ENCODE measurements at places on chromosomes 4 and X. TPM values are rescaled to one million over a fixed set of nuclear protein-coding genes. Genes with fewer than 3 reads are reported as not detected.
A peak's percentile ranks its signal among the peaks of the same experiment; 100 is the strongest.

- H3K27ac ChIP-seq, result no peak within 1 kb of the TSS
- H3K27me3 ChIP-seq, result no peaks in the 10 kb centered on the region
- H3K36me3 ChIP-seq, result no peaks in the 10 kb centered on the region
- no peak within 1 kb of the TSS for H3K4me3 ChIP-seq
- no peaks in the 10 kb centered on the region for H3K4me1 ChIP-seq
Measured at GRCh38 chr4:110622841-110623717, at the start of gene PITX2. PITX2 (minus strand) TSS chr4:110623077; CDS start chr4:110622460, 617 bp downstream.

GRCh38 chrX:24235084-24235710, 78.7 kb downstream of the SUPT20HL2 start:
- H3K27me3 ChIP-seq, result no peaks in the 10 kb centered on the region
- H3K4me1 ChIP-seq, result no peaks in the 10 kb centered on the region
- no peaks in the 10 kb centered on the region for H3K36me3 ChIP-seq

DNA sequence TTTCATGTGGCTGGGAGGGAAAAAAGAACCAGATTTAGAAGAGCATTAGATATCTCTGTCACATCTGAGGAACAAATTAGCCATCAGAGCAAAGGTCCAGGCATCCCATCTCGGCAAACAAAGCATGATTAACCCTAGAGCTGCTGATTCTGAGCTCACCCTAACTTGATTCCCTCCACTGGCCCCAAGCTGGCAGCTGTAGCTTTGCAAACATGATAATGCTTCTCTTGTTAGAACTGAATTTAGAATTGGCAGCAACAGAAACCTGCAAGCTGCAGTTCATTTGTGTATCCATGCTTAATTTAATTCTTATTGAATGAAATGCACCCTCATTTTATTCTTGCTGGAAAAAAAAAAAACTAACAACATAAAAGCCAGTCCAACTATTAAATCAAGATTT, 289.2 kb downstream of the IL1RAPL1 start:
- no peaks in the 10 kb centered on the region for H3K36me3 ChIP-seq
- H3K27ac ChIP-seq, result no peak overlapping the region
- no peak for DNase-seq
- H3K4me3 ChIP-seq, result no peak overlapping the region
- H3K27me3 ChIP-seq, result no peaks in the 10 kb centered on the region

The HPGD gene
- 4.5 TPM for total RNA-seq

DNA sequence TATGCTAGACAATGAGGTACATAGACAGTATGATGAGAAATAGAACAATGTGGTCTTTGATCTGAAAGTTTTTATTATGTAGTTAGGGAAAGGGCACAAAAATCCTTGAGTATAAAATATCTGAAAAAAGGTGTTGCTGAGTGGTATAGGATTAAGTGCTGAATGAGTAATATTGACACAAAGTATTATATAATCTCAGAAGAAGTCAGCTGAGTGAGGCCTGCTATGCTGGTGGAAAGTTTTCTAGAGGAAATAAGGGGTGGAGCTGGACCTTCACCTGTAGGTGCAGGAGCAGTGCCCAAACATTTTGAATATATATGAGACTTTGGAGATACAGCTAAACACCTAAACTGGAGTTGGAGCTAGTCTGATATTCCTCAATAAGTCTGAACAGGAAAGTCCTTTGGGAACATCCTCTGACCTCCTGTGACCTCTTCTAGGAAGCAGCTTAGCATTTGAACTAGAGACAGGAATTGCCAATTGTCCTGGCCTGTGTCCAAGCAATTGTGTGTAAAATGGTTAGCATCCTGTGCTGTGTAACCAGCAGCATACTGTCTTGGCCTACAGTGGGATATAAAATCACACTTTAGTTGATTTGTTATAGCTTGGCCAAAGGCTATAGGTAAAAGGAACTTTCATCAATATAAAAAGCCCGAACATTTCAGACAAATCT, 285.3 kb downstream of the ANKRD50 start:
- no peak overlapping the region for H3K4me3 ChIP-seq
- H3K4me1 ChIP-seq, result peaks cover 47% of the 10 kb centered on the region
- DNase-seq, result peak; percentile 8
- no peaks in the 10 kb centered on the region for H3K27me3 ChIP-seq

The SORCS2 gene
- total RNA-seq, result not detected

GRCh38 chr4:152659806-152660205, 20.0 kb downstream of the TMEM154 start:
- no peak for DNase-seq
- H3K27me3 ChIP-seq, result no peaks in the 10 kb centered on the region
- peaks cover 8% of the 10 kb centered on the region for H3K4me1 ChIP-seq
- H3K27ac ChIP-seq, result no peak overlapping the region
- H3K36me3 ChIP-seq, result peaks cover 8% of the 10 kb centered on the region

DNA sequence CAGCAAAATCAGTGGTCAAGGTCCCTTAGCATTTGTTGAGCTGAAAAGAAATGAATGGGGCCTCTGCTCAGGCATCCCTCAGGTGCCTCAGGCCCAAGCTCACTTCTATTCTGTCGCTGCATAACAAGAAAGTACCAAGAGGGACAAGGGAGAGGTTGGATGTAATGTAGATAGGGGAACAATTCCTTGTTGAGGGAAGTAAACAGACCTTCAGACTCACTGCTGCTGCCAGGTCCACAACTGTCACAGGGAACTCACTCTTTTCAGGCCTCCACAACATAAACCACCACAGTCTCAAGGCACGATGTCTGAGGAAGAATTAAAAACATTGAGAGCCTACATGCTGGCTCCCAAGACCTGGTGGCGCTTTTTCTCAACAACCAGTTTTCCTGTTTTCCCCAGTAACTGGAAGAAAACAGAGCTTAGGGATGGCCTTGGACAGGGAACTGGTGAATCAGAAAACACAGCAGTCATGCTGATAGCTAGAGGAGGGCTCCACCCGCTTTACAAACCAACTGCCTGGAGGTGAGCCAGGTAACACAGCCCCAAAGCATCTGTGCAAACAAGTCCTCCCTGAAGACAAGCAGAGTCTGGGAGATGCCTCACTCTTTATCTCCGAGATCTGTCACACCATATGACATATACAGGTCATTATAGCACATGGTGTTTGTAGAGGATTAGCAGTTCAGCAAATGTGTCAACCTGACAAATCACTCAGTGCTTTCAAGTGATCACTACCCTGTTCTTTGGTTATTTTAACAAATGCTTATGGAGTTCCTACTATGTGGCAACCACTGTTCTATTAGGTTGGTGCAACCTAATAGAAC, 14.3 kb upstream of the AWAT1 start:
- no peak overlapping the region for H3K4me3 ChIP-seq
- no peaks in the 10 kb centered on the region for H3K36me3 ChIP-seq
- H3K27me3 ChIP-seq, result no peaks in the 10 kb centered on the region
- no peak overlapping the region for H3K27ac ChIP-seq
- DNase-seq, result peak; percentile 11

The FAM133A gene
- not detected for total RNA-seq

The UGT2B7 gene
- total RNA-seq, result 25.5 TPM

The FHDC1 gene
- 6.0 TPM for total RNA-seq

The SLC25A43 gene
- total RNA-seq, result 15.5 TPM

DNA sequence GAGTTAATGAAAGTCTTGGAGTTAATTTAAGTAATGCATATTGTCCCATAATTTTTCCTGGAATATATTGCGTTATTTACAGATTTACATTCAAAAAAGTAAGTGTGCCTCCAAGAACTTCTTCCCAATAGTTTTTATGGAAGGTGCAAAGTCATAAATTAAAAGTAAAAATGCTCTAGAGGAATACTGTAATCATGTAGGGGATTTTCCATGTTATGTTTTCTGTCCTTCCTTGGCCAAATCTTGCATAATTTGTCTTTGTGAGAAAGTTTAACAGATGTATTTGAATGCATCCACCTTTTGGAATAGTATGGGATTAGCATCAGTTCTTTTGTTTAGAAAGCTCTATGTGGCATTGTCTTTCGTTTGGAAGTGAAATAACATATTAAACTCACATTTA, 144.1 kb upstream of the GIMD1 start:
- no peaks in the 10 kb centered on the region for H3K4me1 ChIP-seq
- no peaks in the 10 kb centered on the region for H3K36me3 ChIP-seq
- H3K27me3 ChIP-seq, result no peaks in the 10 kb centered on the region
- DNase-seq, result no peak
- no peak overlapping the region for H3K4me3 ChIP-seq

DNA sequence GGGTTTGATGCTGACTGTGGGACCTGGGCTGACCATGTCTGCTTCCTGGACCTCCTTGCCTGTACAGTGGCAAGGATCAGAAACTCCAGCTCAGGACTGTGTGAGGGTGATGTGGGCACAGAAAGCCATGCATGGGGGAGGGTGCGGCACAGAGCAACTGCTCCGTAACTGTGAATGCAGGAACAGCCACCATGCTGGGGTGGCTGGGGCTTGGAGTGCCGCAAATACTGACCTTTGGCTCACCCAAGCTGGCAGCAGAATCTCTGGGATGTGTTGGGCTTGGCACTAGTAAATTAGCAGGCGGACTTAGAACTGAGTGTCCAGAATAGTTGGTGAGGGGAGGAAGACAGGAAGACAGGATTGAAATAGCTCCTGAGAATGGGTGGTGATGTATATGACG, 52.0 kb downstream of the DRD5 start:
- no peak overlapping the region for H3K4me3 ChIP-seq
- peaks cover 41% of the 10 kb centered on the region for H3K27me3 ChIP-seq
- H3K27ac ChIP-seq, result no peak overlapping the region
- H3K4me1 ChIP-seq, result no peaks in the 10 kb centered on the region
- H3K36me3 ChIP-seq, result no peaks in the 10 kb centered on the region
- no peak for DNase-seq

The SCML2 gene
- total RNA-seq, result 1.4 TPM

- no peaks in the 10 kb centered on the region for H3K27me3 ChIP-seq
- DNase-seq, result no peak
- H3K4me3 ChIP-seq, result no peak within 1 kb of the TSS
- no peaks in the 10 kb centered on the region for H3K4me1 ChIP-seq
- no peak within 1 kb of the TSS for H3K27ac ChIP-seq
Measured at GRCh38 chr4:87529187-87529586, at the start of gene SPARCL1. SPARCL1 (minus strand) TSS chr4:87529376; CDS start chr4:87499574, 29,802 bp downstream.

DNA sequence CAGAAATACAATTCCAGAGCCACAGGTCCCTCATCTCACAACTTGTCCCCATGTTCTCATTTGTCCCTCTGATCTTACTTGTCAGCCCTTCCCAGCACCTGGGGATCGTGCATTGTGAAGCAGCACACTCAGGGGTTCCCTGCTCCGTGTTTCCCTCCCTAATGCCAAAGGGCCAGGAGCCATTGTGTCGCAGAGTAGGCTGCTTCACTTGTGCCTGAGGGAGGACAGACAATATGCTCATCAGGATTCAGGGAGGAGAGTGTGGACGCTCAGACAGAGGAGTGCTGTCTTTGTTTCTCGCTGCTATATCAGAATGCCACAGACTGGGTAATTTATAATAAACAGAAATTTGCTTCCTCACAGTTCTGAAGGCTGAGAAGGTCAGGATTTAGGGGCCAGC, 315.3 kb downstream of the TRIML1 start:
- H3K4me1 ChIP-seq, result no peaks in the 10 kb centered on the region
- H3K27me3 ChIP-seq, result no peaks in the 10 kb centered on the region
- H3K4me3 ChIP-seq, result no peak overlapping the region
- no peak for DNase-seq

The IQCM gene
- not detected for total RNA-seq

GRCh38 chr4:75566911-75567310, 11.0 kb downstream of the ODAPH start:
- peaks cover 3% of the 10 kb centered on the region for H3K4me1 ChIP-seq
- DNase-seq, result no peak
- no peaks in the 10 kb centered on the region for H3K36me3 ChIP-seq
- H3K27ac ChIP-seq, result no peak overlapping the region

Measured in Calu3 (cell line).